ENCODE measurements at places on chromosomes 12 and 14.

GRCh38 chr12:93139028-93139665, 210.1 kb upstream of the EEA1 start:
- no peak for DNase-seq

GRCh38 chr12:103314786-103315185, 181.0 kb downstream of the C12orf42 start:
- no peak for DNase-seq

DNA sequence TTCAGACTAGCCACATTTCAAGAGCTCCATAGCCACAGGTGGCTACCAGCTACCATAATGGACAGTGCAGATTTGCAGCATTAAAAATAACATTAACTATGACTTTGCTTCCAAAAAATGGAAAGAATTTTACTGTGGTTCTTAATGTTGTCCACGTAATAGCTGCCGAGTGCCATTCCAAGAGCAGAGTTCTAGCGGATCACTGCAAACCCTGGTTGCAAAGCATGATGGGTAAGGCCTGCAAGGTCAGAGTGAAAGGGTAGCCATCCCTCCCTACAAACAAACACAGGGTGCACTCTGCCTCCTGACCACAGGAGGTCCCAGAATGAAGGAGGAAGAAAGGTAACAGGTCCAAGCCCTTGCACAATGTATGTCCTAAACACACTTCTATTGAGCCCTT, 157.6 kb downstream of the DPF3 start:
- no peak for DNase-seq

- DNase-seq = no peak
These were observed 20.4 kb downstream of the CMKLR1 start for GRCh38 chr12:108318472-108319275.

- peak; percentile 61 for DNase-seq
These were observed 3.6 kb downstream of the TNS2 start for GRCh38 chr12:53053218-53054111.
